Eye (tissue), 1 donor: ENCODE measurements at places on chromosomes 2 and 18.
A peak's percentile ranks its signal among the peaks of the same experiment; 100 is the strongest.

- no peak for DNase-seq
Measured at GRCh38 chr18:35306588-35307250, 16.7 kb upstream of the ZSCAN30 start.

GRCh38 chr2:175892046-175892445, 110.0 kb downstream of the LNPK start:
- DNase-seq: no peak

DNA sequence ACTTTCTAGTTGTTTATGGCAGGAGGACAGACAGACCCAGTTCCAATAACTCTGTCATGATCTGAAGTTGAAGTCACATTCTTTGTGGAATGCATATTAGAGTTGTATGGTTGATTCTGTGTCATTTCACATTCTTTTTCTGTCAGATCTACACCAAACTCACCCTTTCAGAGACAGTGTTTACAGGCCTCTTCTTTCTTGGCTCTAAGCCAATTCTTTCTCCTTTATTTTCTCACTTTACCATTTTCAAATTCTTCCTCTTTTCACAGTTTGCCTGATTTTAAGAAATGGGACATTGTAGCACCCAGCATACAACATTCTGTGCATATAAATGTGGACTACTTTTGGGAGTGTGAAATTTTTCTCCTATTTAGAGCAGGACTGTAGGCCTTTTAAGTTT, 103.7 kb downstream of the CCDC85A start:
- no peak for DNase-seq

DNA sequence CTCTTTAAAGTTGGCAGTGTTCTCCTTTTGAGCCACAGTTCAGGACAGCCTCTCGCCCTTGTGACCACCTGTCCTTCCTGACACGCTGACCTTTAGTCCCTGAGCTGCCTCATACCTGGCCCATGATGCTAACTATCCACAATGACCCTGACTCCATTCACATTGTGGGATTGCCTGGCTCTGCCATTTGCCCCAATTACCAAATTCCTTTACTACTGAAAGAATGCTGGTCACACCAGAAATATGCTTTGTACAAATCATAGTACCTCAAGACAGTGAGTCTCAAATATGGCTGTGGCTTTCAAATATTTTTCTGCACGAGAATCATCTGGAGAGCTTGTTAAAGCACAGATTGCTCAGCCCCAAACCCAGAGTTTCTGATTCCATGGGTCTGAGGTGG, 54.2 kb downstream of the LTBP1 start:
- no peak for DNase-seq

DNA sequence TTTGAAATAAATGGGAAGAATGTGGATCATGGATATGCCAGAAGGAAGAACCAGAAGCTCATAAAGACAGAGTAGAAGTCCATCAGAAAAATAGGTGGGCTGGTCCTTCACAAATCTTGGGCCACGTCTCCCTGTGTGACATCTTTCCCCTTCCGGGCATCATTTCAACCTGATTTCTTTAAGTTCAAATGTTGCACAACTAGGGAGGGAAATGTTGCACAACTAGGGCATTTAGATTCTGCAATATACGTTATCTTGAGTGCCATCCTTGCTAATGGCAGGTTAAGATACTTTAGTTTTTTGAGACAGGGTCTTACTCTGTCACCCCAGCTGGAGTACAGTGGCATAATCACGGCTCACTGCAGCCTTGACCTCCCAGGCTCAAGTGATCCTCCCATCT, 129.6 kb downstream of the CERS6 start:
- no peak for DNase-seq

DNA sequence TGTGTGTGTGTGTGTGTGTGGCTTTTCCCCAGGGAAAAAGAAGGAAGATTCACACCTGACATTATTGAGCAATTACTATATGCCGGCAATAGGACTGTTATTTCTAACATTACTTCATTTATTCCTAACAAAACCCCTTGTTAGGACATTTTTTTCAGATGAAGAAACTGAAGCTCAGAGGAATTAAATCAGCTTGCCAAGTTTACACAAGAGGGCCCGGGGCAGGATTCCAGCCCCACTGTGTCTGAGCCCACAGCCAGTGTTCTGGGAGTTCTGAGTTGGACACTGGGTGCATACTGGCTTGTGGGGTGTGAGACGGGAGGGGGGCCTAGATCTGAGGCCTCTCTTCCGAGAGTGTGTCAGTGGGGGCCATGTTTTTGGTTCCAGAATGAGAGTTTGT, 9.9 kb downstream of the TOGARAM2 start:
- no peak for DNase-seq

- DNase-seq: no peak
Measured at GRCh38 chr2:94964193-94964592, 61.3 kb upstream of the MAL start.

- DNase-seq: no peak
Measured at GRCh38 chr2:21818212-21818795, 694.5 kb downstream of the TDRD15 start.

DNA sequence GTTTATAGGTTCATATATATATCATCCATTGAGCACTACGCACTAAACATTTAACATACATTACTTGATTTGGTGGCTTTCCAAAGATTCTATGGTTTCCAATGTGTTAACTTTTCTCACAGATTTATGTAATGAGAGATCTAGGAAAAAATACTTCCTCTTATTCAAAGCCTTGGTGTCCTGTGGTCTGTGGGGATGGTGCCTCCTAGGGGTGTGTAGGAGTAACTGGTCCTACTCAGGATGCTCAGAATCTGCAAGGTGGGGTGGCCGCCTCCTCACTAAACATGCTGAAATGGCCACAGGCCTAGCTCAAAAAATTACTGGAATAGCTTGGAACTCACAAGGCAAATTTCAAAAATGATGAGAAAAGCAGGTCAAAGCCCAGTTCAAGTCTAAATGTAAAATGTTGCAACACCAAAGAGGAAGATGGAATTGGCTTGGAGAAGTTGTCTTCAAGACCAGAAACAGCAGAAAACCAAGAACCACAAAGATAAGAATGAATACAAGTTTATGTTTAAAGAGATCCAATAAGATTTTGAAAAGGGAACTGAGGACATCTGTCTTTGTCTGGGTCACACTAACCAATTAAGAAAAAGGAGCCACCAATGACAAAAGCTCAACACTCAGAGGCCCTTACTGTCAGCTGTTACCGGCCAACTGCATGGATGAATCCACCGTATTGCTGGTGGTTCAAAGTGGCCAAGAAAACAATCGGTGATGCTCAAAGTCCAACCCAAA, 11.5 kb downstream of the GPR55 start:
- peak; percentile 56 for DNase-seq

DNA sequence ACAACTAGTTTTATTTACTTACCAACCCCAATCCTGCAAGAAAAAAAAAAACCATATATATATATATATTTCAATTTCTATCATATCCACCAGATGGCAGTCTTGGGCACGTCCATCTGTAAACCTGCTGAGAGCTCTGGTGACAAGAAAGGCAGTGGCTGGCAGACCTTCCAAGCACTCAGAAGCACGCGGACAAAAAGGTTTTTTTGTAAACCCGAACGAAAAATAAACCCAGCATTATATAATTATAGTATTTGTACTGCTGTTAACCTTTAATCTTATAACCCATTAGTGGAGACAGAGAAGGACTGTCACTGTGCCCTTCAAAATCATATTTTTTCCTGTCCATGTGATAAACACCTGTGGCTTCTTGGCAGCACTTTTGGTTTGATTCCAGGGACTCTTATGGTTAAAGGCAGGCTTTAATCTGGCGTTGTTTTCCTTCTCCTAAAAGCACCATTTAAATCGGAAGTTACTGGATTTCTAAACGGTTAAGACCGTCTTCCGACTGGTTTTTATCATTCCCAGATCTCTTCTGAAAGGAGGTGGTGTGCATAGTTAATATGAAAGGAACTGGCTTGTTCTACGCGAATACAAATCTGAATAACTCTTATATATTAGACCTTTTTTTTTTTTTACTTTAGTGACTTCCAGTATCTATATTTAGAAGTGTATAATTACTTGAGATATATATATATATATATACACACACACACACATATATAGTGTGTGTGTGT, 31.0 kb upstream of the SLC3A1 start:
- peak; percentile 90 for DNase-seq

DNA sequence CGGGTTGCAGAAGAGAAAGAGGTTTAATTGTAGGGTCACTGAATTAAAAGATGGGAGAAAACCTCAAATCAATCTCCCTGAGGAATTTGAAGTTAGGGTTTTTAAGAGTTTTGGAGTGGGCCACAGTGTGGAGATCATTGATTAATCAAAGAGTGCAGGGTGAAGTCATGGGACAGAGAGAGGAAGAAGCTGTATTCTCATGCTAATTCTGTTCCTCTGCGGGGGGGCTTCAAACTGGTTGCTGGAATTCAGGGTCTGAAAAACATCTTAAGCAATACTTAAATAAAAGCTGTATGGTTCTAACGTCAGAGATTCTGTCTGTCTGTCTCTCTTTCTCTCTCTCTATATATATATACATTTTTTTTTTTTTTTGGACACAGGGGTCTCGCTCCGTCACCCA, 169.8 kb upstream of the SPATS2L start:
- DNase-seq: no peak

GRCh38 chr18:43563780-43564179, 286.5 kb upstream of the SYT4 start:
- DNase-seq: peak; percentile 83
